ENCODE measurements at places on chromosomes 3 and 15.

GRCh38 chr15:86854176-86854575 is 774.5 kb downstream of the AGBL1 start:
- no peak for DNase-seq

- DNase-seq = no peak
Observed at GRCh38 chr3:142450881-142451280, 3.0 kb upstream of the XRN1 start.

- DNase-seq = no peak
Observed at GRCh38 chr3:128867200-128868125, 12.0 kb upstream of the ACAD9 start.

- no peak for DNase-seq
Observed at GRCh38 chr15:98935736-98936135, 71.9 kb downstream of the PGPEP1L start.

DNA sequence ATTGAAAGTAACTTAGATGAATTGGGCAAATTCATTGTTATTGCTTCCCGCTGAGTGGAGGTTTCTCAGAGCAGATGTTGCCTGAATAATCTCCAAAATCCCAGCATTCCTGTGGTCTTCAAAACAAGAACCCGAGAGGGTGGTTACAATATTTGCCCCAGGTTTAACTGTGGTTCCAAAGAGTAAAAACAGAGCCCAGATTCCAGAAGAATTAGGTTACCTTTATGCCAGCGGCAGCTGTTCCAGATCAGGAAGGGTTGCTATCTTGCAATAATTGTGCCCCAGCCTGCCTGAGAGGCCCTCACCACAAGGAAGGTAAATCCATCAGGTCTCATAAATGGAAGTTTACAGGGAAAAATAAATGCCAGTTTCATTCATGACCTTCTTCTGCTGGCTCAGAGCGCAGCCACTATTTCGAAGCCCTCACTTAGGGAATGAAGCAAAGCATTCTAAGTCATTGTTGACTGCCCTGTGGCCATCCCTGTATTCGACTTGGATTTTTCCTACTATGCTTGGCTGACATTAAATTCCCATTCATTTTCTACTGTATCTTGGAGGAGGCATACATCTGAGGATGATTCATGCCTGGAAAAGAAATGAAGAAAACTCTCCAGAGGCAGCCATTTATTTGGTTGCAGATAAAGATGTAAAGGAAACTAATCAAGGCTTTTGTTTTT is 54.6 kb downstream of the SSUH2 start:
- no peak for DNase-seq

DNA sequence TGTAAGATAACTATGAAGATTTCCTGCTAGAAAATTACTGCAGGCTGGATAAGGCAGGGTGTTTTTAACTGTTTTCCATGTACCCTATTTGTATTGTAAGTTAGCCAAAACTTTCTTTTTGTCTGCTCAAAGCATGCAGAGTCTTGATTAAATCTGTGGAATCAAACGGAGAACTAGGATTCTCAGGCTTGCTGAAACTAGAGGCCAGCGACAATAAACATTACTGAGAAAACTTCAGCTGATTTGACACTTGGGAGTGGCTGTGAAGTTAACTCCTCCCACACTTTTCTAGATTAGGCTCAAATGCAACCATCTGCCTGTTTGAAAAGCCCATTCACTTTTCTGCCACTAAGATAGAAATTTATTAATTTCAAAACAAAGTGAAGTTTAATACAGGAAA is 153.2 kb upstream of the FRMD4B start:
- DNase-seq = no peak

DNA sequence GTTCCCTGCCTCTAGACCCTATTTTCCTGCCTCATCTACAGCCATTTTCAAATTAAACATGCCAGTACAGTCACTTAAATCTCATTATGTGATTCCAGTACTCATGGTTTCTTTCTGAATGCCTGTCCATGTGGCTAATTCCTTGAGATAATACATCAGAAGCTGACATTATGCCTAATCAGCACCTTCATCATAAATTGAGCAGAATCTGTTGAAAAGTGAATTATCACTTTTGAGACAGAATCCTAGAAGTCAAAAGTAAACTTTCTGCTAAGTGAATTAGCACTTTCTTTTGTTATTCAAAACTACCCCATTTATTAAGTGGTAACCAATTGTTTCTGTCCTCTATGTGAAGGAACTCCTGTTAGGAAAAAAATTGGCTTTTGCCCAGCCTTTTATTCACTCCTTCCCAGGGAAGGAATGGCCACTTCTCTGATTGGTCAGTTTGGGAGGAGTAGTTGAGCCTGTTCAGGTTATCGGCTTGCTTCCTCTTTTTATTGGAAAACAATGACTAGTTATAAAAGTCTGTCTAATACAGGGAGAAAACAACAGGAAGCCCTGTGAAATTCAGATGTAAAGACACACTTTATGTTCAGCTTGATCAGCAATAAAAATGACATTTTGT is 40.5 kb downstream of the OSTN start:
- DNase-seq = no peak

DNA sequence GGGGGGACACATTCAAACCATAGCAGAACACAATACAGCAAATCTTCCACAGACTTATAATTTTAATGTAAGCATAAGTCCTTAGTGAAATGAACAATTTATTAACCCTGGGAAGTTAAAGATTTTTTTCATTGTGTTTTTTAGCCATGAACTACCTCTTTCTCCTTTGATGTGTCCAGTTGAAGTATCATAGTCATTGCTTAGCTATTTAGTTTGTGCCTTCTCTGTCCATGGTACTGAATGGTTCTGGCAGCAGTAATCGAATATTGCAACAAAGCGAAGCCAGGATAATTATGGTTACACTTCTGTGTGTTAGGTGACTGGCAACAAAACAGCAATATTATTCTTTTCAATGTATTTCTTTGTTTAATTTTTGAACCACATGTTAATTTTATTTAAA is 403.0 kb upstream of the ONECUT1 start:
- no peak for DNase-seq

DNA sequence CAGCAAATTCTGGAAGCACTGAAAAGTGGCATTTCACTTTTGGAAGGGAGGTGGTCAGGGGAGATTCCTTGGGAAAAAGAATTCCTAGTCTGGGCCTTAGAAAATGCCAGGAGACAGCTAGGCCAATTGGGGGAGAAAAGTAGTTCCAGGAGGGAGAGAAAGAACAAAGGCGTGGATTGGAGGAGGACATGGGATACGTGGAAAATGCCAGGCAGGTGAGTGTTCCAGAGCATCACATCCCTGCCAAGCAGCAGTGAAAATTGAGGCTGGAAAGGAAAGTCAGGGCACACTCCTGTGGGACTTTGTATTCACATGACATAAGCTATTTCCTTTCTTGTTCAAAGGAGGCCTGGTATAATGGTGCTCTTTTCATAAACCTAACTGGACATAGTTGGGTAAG is 134.5 kb upstream of the WNT5A start:
- no peak for DNase-seq

- no peak for DNase-seq
Observed at GRCh38 chr15:59703979-59704796, 15.1 kb upstream of the BNIP2 start.

DNA sequence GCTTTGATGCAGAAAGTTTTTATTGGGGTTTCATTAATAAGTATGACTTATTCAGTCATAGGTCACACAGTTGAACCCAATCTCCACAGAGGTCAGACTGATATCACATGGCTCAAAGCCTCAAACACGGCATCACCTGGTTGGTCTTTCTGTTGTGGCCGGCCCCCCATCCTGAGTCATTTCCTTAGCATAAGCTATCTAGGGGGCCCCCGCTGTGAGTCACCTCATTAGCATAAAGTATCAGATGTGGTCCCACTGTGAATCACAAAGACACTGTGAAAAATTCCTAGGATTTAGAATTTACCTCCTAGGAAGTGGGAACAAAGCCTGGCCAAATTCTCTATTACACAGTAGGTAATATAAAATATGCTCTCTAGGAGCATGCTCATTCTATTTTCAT is 502.2 kb downstream of the PYDC2 start:
- DNase-seq = no peak

DNA sequence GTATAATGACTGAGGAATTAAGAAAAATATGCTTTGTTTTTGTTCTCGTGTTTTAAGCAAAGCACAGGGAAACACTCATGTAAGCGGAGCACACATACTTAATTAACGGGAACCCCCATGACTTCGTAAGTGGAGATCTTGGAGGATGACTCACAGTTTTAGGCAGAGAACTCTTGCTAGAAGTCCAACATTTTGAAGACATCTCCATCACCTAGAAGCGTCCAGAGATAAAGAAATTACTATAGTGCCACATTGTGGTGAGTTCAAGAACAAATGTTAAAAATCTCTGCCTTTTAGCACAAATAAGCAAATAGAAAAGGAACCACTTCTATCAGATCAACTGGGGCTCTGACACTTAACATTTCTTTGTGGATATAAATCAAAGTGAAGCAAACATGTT is 194.1 kb upstream of the ARHGEF26 start:
- no peak for DNase-seq

GRCh38 chr3:80688814-80689213 is 921.0 kb upstream of the ROBO1 start:
- DNase-seq = no peak

DNA sequence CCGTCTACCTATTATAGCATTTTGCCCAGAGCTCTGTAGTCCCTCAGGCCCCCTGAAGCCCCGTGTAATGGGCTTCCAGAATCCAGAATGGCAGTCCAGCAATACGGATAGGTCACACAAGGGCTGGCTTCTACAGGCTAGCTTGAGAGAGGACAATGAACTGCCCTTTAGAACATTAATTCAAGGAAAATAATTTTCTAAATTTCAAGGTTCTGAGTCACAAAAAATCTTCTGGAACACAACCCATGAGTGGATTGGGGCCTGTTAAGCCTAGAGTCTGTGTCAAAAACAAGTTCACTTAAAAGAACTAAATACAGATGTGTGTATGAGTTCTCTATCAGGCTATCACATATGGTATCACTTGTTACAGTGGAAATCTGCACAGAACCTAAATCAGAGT is 28.8 kb downstream of the DCP1A start:
- DNase-seq = no peak

- no peak for DNase-seq
Observed at GRCh38 chr15:49688135-49688790, 67.4 kb downstream of the DTWD1 start.

GRCh38 chr3:100526613-100527346 is 34.4 kb downstream of the TMEM45A start:
- no peak for DNase-seq
